ENCODE measurements at places on chromosomes 1 and 21.

DNA sequence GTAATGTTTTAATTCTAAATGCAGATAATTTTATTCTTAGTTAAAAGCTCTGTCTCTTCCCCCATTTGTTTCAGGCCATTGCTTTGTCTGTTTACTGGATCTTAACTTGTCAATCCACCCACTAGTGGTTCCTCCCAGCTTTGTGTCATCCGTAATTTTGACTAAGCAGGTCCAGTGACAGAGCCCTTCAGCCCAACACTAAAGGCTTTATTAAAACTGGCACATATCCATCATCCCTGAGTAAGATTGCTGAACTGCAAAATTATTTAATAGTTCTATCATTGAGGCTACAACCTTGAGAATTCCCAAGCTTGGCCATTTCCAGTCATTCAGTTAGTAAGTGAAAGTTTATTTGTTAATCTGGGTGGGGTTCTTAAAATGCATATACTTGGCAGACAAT lies 96.7 kb downstream of the NGF start:
- DNase-seq: no peak

DNA sequence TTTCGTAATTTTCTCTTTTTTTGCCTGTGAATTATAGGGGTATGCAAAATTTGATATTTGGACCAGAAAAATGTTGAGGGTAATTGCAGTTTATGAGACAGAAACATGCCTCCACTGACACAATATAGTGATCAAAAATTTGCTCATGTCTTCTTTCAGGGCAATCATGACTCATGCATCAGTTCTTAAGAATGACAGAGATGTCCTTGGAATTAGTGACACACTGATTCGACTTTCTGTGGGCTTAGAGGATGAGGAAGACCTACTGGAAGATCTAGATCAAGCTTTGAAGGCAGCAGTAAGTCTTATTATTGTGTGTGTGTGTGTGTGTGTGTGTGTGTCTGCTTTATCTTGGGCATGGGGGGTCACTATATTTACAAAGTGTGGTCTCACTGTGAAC lies 27.5 kb downstream of the CTH start:
- no peak for DNase-seq

DNA sequence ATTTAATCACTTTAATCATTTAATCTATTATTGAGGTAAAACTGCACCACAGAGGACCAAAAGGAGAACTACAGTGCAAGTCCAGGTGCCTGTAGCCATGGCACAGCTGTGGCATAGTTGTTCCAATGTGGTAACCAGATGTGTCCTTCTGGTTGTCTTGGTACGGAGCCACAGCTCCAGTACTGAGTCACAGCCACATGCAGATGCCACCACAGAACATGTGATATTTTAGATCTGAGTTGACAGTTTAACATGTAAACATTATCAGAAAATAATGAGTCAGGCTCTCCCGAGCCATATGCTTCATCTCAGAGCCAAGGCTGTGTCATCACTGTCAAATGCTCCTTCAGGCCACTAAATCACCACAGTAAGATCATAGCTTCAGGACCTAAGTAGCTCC lies 56.4 kb upstream of the RGS7 start:
- no peak for DNase-seq

DNA sequence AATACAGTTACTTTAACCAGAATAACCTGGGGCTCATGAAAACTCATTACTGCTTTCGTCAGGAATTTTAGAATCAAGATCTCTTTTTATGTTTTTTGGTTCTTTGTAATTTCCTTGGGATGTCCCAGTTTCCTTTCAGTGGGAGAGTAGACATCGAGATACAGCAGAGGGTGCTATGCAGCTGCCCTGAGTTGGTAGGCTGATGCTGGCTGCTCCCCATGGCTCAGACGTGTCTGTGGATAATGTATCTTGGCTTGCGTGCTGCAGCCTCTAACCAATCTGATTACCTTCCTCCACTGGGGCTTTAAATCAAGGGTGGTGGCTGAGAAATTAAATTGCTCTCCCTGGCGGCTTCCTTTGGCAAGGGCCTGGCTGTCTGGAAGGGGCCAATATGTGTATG lies 253.7 kb downstream of the CACNA1E start:
- no peak for DNase-seq

- DNase-seq: no peak
Observed at GRCh38 chr21:41864311-41865001, 14.7 kb downstream of the PRDM15 start.

- no peak for DNase-seq
Observed at GRCh38 chr1:19661721-19662228, 2.9 kb upstream of the HTR6 start.

GRCh38 chr1:163083690-163084089 lies 14.5 kb downstream of the RGS4 start:
- DNase-seq: no peak

- DNase-seq: no peak
Observed at GRCh38 chr1:212981025-212981495, 30.7 kb downstream of the VASH2 start.

All from epithelial cell of proximal tubule (primary cell).